ENCODE measurements at places on chromosomes 16 and 17.
A peak's percentile ranks its signal among the peaks of the same experiment; 100 is the strongest.

GRCh38 chr16:50679676-50680555 lies 1.2 kb downstream of the SNX20 start:
- no peak for DNase-seq

GRCh38 chr17:58480090-58480489 lies 8.1 kb downstream of the HSF5 start:
- DNase-seq = no peak

- peak; percentile 8 for DNase-seq
These were observed 558 bp upstream of the ZFHX3 start for GRCh38 chr16:73048292-73049080.

- DNase-seq = no peak
These were observed 5.1 kb upstream of the SLC16A11 start for GRCh38 chr17:7048968-7049367.

- no peak for DNase-seq
These were observed 224.3 kb upstream of the IRX5 start for GRCh38 chr16:54706406-54706805.

DNA sequence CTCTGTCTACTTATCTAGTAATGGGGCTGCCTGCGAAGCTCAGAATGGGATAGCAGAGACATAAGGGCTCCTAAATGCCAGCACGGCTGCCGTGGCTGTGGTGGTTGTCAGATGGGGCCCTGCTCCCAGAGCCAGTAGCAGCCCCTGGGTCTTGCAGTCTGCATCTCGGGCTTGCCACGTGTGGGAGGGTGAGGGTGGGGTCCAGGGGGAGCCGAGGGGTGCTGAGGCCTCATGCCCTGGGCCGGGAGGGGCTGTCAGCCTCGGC lies 88.8 kb upstream of the GSE1 start:
- no peak for DNase-seq

DNA sequence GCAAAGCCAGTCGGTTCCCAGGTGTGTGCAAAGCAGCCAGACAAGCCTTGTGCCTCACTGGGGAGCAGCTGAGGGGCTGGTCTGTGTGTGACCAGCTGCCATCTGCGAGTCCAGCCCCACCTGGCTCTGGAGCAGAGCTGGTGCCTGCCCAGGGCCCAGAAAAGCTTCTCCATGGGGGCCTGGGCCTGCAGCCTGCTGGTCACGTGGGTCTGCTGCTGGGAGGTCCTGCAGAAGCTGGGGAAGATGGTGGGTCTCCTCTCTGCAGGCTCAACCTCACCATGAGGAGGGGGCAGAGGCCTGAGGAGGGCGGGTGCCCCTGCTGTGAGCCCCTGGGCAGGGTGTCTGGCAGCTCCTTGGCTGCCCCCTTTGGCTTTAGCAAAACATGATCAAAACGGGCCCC lies 71.9 kb downstream of the ENGASE start:
- DNase-seq = no peak

DNA sequence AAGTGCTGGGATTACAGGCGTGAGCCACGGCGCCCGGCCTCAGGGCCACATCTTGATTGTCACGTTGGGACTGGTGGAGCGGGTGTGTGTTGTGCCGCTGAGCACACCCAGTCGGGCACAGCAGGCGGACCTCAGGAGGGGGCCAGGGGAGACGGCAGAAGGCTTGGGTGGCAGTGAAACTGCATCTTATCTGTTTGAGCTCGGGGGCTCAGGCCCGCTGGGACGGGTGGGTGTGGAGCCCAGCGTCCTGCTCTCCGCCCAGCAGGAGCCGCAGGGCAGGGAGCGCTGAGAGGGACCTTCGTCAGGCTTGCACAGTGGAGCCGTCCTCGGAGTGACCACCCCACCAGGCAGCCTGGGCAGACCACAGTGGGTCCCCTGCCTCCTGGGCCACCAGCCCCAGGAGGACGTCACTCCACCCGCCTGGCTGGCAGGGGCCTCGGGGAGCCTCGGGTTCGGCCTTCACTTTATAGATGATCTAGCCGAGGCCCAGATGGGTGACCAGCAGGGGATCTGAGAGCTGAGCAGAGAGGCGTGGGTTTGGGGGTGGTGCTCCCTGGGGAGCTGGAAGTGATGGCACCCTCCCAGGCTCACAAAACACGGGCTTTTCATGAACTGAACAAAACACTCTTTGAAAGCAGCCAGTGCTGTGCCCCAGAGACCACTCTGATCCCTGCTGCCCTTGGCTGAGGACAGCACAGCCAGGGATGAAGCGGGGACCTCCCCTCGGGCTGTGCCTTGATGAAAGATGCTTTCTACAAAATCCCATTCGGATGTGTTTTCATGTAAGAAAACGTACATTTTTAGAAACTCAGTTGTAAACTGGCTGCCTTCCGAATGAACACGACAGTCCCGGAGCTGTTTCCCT lies 181.1 kb downstream of the SEC14L1 start:
- DNase-seq = no peak

GRCh38 chr16:11396241-11397048 lies 51.2 kb downstream of the RMI2 start:
- peak; percentile 76 for DNase-seq

GRCh38 chr17:17570140-17570797 lies 21.2 kb downstream of the PEMT start:
- DNase-seq = peak; percentile 73

DNA sequence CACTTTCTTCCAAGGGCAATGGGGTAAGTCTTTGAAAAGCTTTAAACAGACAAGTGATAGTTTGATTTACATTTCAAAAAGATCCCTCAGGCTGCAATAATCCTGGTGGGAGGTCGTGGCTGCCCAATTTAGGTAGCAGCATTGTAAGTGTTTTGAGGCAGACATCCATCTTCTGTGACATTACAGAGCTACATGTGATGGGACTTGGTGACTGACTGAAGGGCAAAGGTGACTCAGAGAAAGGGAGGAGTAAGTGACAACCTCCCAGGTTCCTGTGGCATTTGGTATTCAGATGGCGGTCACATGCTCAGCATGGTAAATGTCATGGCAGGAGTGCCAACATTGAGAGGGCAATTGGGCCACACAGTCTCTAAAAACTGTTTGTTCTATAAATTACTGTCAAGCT lies 26.5 kb downstream of the STAT3 start:
- peak; percentile 2 for DNase-seq

- DNase-seq = peak; percentile 3
These were observed 16.3 kb downstream of the HS3ST4 start for GRCh38 chr16:25707982-25708583.

DNA sequence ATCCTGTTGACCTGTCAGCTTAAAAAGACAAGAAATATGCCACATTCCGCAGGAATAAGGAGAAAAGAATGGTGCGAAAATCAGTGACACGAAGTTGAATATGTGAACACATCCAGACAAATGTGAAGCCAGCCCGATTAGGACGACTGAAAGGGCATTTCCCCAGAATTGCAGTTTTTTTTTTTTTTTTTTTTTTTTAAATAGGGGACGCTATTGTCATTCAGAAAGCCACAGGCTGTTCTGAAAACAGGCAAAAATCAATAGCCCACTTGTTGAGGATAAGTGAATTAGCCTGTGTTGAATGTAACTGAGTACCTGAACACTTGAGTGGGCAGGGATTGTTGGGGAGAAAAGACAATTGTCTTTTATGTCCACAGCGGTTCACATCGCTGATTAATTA lies 507.1 kb downstream of the WWOX start:
- peak; percentile 75 for DNase-seq

Data from NCI-H1417 (cell line).